ENCODE measurements at places on chromosomes 3 and 15.

DNA sequence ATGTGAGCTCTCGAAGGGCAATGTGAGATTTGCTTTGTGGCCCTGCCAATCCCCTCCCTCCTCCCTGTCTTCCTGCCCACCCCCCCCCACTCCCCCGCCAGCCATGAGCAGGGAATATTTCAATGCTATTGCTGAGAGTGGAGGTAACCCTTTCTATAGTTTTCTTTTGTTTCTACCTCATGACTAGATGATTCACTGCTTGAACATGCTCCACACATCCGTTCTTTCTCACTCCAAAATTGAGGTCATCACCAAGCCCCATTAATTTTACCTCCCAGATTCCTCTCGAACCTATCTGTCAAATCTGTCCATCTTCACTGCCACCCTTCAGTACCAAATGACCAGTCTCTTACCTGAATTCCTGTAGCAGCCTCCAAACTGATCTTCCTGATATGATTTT is 12.2 kb downstream of the ZNF774 start:
- DNase-seq = no peak

- DNase-seq = no peak
Measured at GRCh38 chr3:115111632-115112031, 35.5 kb downstream of the ZBTB20 start.

GRCh38 chr3:65563861-65564260 is 474.9 kb downstream of the MAGI1 start:
- DNase-seq = no peak

DNA sequence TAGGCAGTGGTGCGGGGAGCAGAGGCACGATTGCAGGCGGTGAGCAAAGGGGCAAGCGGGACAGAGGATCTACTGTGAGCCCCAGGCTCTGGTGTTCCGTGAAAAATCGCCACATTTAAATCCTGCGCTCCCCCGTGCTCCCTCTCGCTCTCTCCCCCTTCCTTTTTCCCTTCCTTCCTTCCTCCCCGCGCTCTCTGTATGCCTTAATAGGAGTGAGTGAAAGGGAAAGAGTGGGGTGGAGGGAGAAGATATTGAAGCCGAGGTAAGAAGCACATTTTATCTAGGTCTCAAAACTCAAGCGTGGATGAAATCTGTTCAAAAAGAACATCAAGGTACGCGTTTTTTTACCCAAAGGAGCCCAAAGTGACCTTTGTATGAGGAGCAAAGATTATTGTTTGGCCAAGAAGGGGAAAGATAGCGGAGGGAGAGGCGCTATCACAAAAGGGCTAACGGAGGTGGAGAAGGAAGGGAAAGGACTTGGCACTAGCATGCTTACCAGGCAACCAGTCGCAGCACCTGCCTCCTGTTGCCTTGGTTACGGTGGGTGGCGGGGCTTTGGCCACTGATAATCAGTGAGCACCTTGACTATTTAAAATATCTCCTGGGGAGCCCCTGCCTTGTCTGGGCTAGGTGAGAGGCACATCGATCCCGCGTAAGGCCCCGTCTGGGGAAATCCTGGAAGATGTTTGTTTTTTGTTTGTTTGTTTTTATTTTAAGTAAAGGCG is 14.9 kb upstream of the AEN start:
- no peak for DNase-seq

GRCh38 chr3:29745232-29745870 is 464.5 kb downstream of the RBMS3 start:
- DNase-seq = no peak

DNA sequence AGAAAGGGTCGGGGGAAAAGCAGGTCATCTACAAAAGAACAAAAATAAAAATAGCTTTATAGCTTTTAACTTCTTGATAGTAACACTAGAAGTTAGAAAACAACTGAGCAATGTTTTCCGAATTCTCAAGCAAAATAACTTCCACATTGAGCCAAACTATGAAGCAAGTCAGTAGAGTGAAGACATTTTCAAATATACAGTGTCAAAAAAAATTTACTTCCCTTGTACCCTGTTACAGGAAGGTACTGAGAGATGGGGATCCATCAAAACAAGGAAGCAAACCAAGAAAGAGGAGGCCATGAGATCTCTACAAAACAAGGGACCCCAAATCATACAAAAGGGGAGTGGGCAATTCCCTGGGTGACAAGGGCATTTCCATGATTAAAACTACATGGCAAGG is 26.6 kb upstream of the STIMATE start:
- no peak for DNase-seq

DNA sequence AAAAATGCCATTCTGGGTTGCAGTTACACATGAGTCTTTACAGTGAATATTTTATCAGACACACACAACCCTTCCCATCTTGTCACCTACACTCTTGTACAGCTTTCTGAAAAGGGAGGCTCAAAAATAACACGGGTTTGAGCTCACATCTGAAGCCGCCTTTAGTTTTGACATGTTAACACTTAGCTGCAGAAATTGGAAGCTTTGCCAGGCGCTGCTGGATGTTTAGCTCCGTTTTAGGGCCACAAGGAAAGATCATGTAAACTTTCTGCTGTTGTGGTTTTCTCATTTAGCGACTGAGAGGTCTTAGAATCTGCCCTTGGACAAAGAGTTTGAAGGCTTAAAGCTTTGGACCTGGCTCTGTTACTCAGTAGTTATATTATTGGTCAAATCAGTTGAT is 120.1 kb downstream of the OXNAD1 start:
- DNase-seq = no peak

- no peak for DNase-seq
Measured at GRCh38 chr15:41851167-41851523, 12.5 kb downstream of the PLA2G4B start.

DNA sequence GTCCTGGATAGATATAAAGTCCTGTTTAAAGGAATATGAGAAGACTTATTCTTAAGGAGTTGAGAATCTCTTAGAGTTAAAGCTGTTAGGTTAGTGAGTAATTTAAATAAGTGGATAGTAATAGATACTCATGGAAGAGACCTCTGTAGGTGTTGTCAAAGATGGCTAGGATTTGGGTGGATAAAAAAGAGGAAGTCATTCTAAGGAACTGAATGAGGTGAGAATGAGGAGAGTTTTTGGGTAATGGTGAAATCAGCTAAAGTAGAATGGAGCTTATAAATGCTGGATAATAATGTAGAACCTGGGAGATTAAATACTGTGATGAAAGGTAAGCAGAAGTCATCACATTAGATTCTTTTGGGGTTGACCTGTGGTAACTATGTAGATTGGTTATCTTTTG is 8.1 kb downstream of the ARIH1 start:
- DNase-seq = no peak

GRCh38 chr3:122067588-122068240 is 12.6 kb downstream of the CD86 start:
- DNase-seq = no peak

DNA sequence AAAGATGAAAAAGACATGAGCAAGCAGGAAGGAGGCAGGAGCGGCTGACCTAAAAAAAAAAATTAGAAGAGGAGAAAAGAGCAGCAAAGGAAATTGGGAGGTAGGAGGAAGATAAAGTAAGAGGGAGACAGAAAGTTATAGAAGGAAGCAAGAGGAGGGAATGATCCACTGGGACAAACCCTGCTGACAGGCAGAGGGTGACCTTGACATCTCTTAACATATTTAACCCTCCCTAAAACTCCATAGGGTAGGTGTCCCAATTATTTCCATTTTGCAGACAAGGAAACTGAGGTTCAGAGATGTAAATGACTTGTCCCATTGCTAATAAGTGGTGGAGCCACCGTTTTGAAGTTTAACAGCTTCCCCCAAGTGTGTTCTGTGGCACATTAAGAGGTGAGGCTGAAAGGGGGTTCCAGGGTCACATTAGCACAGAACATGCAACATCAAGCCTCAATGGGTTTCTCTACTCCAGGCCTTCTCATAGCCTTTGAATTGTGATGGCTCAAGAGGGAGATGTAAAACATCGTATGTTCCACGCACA is 37.4 kb upstream of the PRICKLE2 start:
- DNase-seq = no peak

- DNase-seq = no peak
Measured at GRCh38 chr3:31614162-31614921, 81.6 kb downstream of the STT3B start.

GRCh38 chr15:32679298-32679690 is 37.8 kb downstream of the SCG5 start:
- DNase-seq = no peak

DNA sequence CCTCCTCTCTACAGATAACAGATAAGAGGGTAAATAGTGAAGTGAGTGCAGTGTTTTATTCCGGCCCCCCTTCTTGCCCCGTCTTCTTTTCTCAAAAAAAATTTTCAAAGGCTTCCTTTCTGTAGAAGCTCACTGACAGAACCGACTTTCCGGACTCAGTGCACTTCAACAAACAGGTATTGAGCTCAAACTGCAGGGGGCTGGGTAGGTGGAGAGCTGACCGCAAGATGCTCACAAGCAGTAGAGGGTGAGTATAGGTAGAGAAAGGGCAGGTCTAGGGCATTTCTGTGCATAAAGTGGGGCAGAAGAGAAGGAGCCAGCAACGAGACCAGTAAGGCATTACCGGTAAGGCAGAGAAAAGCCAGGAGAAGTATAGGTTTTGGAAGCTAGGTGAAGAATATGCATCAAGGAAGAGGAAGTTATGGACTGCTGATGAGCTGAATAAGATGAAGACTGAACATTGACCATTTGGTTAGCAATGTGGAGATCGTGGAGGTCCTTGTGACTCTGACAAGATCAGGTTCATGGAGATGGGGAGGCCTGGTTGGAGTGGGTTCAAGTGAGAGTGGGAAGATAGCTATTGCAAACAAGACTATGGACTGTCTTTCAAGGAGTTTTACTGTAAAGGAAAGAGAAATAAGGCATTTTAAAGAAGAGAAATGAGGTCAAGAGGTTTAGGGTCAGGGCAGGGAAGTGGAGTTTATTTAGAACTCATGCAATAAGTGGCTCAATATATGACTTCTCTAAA is 97.4 kb downstream of the ST6GAL1 start:
- no peak for DNase-seq

DNA sequence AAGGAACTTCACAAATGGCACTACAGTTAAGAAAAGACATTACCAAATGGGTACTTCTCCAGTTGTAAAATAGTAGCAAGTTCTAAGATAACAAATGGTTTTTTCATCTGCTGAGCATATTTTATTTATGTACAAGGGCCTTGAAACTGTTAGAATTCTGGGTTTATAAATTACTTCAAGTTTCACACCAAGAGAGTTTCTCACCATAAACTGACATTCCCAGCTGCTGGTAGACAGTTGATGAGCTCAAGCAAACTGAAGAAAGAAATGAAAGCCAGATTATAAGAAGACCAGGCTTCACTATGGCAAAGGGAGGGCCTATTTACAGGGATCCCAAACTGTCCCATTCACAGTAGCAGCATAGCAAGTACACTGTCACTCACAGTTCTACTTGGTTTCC is 99.8 kb downstream of the DHX30 start:
- DNase-seq = no peak

DNA sequence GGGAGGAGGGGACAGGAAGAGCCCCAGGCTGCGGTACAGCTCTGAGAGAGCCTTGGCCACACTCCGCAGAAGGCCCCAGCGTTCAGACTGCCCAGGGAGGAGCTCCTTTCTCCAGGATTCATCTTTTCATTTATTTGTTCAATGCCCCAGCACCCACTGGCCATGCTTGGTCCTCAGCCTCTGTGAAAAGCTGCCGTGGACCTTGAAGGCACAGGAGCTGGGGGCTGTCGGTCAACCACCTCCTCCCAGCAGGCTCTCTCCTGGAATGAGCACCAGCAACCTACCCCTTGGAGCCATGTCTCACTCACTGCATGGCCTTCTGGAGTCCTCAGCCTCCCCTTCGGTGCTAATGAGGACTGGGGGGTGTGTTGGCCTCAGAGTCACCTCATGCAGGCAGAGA is 21.6 kb upstream of the PRR23E start:
- DNase-seq = no peak

DNA sequence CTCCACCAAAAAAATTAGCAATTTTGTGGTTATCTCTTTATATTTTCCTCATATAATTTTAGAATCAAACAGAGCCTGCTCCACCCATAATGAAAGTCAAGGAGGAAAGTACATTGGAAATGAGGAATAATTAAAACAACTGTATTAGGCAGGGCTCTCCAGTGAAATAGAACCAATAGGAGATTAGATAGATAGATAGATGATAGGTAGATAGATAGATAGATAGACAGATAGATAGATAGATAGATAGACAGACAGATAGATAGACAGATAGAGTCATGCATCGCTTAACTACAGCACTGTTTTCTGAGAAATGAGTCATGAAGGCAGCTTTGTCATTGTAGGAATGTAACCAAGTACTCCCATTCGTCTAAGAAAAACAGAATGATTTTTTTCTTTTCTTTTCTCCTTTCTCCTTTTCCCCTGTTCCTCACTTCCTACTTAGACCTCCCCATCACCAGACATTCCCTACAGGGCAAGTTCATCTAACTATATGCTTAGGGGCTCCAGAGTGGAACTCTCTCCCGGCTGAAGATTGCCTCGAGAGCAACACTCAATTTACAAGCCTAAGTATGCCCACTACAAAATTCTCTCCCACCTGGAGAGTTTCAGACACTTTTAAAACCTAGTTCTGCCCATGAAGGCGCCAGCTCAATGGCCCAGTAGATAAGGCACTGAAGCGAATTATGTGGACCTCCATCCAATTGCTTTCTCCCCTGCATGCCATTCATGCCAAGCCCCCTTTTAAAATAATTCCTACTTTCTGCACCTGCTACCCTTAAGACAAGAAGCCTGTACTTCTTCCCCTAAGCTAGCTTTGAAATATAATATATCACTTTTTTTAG is 53.3 kb upstream of the LIPC start:
- DNase-seq = no peak

DNA sequence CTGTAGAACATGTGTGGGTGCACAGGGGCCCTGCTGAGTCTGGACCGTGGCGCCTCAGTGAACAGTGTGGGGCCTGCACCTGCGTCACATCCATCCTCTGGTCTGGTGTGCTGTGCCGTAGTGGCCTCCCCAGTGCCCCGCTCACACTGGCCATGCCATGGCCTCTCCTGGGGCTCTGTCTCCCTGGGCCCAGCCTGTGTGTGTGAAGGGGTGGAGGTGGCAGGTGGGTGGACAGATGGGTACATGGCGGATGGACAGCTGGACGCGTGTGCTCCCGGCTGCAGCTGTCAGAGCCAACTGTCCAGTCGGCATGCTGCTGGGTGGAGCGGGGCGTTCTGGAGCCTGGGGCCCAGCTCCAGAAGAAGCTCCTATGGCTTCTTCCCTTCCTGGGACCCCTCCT is 17.8 kb downstream of the PLXNA1 start:
- DNase-seq = no peak

DNA sequence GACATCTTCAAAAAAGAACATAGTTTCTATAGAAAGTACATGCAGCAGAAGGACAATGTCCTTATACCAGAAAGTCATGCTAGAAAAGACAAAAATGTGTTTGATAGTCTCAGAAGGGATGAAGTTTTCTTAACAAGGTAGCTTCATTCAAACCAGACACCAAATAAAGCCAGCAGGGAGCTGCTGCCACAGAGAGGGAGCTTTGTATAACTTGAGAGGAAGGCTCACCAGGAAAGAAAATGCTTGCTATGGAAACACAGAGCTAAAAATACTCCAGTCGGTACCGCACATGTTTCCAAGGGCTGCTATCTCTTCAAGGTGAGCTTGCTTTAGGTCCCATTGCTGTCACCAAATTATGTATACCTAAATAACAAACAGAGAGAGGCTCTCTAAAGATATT is 1074.8 kb upstream of the ALCAM start:
- no peak for DNase-seq

Measured in activated T-cell treated with anti-CD3 and anti-CD28 coated beads for 24 hours (primary cell).